ENCODE measurements at places on chromosomes 16 and 17.

DNA sequence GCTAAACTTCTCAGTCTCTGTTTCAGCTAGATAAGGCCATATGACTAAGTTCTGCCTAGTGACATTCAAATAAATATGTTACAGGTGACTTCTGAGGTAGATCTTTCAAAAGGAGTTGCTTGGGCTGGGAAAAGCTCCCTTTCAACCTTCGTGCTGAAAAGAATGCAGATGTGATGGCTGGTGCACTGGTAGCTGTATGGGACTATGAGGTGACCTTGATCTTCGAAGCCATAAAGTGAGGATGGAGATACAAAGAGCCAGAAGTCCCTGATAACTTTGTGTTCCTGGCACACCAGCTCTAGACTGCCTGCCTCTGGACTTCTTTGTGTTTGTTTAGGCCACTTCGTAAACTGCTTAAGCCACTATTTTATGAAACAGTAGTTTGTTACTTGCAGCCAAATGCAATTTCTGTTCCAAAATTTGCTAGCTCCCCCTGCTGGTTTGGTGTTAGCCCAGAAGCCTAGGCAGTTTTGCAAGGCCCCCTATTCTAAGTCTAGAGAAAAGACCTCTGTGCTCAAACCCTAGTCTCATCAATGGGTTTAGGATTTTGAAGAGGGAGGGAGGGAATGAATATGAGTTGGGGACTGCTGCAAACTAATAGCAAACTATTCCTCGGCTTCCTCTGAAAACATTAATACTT, 23.3 kb upstream of the ERCC4 start:
- no peak for DNase-seq

DNA sequence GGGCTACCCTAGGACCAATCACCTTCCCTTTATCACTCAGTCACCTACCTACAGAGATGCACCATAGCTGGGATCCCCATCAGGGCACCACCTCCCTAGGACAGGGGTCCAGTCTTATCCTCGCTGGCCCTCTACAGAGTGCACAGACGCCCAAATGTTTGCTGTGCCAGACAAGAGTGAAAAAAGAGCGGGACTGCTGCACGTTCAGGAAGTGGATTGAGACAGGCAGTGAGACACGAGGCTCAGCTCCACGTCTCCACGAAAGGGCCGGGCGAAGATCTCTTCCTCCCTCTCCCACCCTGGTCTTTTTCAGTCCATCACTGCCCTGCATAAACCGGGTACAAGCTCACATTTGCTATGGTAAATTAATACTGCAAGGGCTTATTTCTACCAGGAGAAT, 95.5 kb downstream of the ZFHX3 start:
- no peak for DNase-seq

DNA sequence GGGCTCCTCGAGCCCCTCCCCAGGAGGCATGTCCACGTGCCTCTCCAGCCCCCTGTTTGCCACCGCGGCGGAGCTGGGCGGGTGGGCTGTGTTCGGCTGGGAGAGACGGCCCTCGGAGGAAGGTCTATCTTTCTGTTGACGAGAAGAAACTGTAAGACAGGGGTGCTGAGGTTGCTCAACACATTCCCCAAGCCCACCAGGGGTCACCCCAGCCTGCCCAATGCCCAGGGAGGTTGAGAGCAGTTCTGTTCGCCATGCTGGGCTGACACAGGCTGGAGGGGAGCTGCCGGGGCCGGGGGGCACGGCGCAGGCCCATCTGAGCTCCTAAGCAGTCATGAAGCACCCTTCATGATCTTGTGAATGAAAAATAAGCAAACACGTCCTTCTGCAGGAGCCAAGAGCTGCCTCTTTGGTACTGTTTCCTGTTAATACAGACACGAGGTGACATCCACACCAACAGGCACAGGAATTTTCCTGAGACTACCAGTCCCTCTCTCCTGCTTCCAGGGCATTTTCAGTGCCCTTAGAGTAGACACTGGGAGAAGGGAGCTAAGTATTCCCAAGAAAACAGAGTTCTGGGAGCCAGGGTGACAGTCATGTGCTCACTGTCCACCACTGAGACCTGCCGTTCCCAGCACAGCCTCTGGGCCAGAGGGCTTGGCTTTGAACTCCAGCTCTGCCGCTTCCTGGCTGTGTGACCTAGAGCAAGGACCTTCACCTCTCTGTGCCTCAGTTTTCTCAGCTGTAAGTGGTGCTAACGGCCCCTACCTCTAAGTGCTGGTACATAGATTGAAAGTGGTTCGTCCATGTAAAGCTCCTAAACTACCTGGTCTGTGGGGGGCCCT, 9.2 kb downstream of the UBALD2 start:
- peak; percentile 80 for DNase-seq

DNA sequence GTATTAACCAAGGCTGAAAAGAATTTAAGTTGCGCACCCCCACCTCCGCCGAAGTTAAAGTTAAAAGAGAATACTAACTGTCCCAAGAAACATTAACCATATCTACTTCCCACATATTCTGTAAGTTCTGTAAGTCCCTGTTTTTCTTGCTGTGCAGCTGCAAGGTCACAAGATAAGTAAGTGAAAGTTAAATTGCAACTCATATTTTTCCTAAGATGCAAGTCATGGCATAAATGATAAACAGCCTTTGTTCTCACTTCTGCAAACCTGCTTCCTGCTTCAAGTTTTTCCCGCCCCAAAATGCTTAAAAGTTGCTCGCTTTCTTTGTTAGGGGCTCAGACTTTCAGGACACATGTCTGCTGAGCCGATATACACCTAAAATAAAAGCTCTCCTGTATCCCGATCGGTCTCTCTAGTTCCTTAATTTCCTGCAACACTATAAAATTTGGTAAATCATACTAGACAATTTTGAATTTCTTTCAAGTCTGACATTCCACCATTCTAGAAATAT, 32.6 kb upstream of the ABCA9 start:
- no peak for DNase-seq

DNA sequence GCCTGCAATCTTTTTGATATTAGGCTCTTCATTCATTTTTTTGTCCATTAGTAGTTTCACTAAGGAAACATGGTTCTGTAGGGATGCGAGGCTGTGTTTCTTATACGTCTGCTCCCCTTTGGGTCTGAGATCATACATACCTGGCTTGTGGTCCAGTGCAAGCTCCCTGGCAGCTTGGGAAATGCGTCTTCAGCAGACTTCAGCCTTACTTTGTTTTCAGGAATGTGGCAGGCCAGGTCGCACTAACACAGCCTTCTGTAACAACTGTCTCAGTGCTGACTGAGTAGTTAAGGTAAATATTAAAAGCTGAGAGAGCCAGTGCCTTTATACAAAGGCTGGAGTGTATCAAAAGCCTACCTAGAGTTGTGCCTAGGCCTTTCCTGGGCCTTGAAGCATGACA, 970.5 kb upstream of the EEF2KMT start:
- DNase-seq, result no peak

DNA sequence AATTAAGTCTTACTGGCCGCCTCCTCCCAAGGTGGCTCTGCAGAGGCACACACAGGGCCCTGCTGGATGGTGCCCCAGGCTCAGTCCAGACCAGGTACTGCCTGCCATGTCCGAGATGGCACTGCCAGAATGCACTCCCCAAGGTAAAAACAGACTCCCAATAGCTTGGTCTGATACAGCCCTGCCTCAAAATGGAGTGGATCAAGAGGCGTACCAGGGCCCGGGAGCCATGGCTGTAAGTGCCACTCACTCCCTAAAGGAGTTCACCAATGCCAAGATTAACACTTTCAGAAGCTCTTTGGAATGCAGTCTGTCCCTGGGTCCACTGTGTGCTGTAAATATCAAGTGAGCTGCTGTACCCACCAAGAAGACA, 576 bp upstream of the MYO18A start:
- DNase-seq, result no peak

GRCh38 chr17:45048795-45049563, 2.5 kb downstream of the DCAKD start:
- DNase-seq, result no peak

- peak; percentile 56 for DNase-seq
Observed at GRCh38 chr16:72728516-72728915, 319.4 kb downstream of the ZFHX3 start.

DNA sequence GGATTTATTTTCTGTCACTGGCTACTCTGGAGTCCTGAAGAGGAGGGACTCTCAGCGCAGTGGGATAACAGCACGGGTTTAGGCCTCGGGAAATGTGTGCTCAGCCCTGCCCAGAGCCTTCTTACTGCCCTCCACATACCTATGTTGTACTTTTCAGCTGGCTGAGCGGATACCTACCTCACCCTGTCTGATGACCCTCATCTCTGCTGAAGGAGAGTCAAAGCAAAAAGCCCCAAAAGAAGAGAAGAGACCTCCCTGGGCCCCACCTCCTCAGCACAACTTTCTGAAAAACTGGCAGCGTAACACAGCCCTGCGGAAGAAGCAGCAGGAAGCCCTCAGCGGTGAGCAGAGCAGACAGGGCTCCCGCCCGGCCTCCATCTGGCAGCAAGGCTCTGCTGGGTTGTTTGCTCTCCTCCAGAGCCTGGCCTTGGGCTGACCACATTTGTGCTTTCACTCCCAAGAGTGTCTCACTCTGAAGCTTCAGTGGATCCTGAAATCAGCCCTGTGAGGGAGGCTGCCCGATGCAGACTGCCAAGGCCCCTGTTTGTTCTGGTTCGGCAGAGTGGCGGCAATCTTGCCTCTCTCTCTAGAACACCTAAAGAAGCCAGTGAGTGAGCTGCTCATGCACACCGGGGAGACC, 10.3 kb downstream of the MYCBPAP start:
- DNase-seq, result no peak

DNA sequence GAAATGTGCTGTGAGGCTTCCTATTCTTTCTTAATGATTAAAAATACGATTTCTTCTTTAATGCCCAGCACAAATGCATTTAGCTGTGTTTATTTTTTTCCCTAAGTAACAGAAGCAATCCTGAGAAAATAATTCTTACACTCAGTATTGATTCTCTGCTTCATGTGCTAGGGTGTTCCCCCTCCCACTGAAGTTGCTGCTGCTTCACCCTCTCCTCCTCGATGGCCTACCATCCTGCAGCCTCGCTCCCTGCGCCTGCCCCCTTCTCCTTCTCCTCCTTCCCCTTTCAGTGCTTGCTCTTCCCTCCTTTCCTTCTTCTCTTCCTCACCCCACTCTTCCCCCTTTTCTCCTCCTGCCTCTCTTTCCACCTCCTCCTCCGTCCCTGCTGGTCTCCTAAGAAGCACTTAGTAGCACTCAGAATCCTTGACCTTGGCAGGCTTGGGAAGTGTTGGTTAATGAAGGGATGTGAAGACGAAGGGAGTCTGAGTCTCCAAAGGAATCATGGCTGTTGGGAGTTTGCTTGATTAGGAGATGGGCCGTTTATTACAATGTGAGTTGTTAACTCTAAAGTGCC, 119.7 kb downstream of the RPTOR start:
- no peak for DNase-seq

- DNase-seq, result no peak
Observed at GRCh38 chr17:27319541-27320221, 25.8 kb downstream of the WSB1 start.

GRCh38 chr17:37067555-37068111, 118.9 kb downstream of the AATF start:
- DNase-seq, result no peak

GRCh38 chr17:66782851-66783250, 52.1 kb upstream of the CACNG5 start:
- DNase-seq, result no peak

All from spleen (tissue), 13 donors.